ENCODE measurements at places on chromosomes 2 and 18.

DNA sequence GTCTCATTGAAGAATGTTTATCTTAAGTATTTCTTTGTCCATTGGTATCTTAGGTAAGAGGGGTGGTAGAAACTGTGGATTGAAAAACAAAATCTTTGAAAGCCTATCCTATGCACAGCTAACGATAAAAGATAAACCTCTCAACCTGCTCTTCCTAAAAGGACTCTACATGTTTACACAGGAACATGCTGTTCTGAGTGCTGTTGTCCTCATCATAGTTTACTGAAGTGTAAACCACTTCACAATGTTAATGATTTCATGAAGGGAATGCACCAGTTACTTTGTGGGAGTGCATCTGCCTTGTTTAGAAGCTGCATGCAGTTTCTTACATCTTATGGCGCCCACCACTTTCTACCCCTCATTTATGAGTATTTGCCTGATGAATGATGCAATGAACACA lies 1.2 kb downstream of the ACMSD start:
- no peak for DNase-seq

GRCh38 chr18:70808481-70809056 lies 519.7 kb downstream of the SOCS6 start:
- DNase-seq: no peak

DNA sequence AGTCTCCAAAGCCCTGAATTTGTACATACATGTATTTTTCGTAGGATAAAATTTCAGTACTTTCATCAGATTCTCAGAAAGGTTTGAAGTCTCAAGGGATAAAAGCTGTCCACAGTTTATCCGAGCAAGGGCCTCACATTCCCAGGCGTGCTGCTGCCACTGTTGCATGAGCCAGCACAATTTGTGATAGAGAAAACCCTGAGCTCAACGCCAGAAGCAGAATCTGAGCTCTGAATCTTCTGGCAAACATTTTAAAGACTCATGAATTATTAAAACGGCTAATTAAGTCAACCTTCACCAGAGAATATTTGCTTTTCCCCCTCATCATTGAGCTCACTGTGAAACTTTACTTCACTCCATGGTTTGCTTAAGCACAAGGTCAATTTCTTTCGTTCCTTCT lies 38.5 kb upstream of the STPG4 start:
- DNase-seq: no peak

GRCh38 chr2:240235149-240235803 lies 94.8 kb upstream of the OTOS start:
- no peak for DNase-seq

GRCh38 chr2:52862801-52863200 lies 904.8 kb upstream of the CHAC2 start:
- DNase-seq: no peak

GRCh38 chr2:66531567-66531966 lies 96.6 kb downstream of the MEIS1 start:
- DNase-seq: no peak

- no peak for DNase-seq
Measured at GRCh38 chr2:200765995-200766660, 45.6 kb upstream of the BZW1 start.

DNA sequence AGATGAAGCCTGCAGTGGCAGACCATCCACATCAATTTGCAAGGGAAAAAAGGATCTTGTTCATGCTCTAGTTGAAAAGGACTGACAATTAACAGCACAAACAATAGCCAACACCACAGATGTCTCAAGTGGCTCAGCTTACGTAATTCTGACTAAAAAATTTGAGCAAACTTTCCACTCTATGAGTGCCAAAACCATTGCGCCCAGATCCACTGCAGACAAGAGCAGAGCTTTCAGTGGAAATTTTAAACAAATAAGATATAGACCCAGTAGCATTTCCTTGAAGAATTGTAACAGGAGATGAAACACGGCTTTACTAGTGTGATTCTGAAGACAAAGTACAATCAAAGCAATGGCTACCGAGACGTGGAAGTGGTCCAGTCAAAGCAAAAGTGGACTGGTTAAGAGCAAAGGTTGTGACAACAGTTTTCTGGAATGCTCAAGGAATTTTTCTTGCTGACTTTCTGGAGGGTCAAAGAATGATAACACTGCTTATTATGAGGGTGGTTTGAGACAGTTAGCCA lies 12.0 kb upstream of the ZNF396 start:
- DNase-seq: no peak

GRCh38 chr2:161425728-161426454 lies 9.8 kb downstream of the TBR1 start:
- DNase-seq: no peak

- no peak for DNase-seq
Measured at GRCh38 chr2:181258720-181259119, 198.5 kb upstream of the ITGA4 start.

DNA sequence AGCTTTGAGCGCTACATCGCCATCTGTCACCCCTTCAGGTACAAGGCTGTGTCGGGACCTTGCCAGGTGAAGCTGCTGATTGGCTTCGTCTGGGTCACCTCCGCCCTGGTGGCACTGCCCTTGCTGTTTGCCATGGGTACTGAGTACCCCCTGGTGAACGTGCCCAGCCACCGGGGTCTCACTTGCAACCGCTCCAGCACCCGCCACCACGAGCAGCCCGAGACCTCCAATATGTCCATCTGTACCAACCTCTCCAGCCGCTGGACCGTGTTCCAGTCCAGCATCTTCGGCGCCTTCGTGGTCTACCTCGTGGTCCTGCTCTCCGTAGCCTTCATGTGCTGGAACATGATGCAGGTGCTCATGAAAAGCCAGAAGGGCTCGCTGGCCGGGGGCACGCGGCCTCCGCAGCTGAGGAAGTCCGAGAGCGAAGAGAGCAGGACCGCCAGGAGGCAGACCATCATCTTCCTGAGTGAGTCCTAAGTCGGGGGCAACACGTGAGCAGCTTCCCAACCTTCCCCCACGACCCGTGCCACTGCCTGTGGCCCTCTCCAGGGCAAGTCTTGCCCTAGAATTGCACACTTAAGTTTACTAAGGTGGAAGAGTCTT lies 928 bp downstream of the GPR39 start:
- no peak for DNase-seq

DNA sequence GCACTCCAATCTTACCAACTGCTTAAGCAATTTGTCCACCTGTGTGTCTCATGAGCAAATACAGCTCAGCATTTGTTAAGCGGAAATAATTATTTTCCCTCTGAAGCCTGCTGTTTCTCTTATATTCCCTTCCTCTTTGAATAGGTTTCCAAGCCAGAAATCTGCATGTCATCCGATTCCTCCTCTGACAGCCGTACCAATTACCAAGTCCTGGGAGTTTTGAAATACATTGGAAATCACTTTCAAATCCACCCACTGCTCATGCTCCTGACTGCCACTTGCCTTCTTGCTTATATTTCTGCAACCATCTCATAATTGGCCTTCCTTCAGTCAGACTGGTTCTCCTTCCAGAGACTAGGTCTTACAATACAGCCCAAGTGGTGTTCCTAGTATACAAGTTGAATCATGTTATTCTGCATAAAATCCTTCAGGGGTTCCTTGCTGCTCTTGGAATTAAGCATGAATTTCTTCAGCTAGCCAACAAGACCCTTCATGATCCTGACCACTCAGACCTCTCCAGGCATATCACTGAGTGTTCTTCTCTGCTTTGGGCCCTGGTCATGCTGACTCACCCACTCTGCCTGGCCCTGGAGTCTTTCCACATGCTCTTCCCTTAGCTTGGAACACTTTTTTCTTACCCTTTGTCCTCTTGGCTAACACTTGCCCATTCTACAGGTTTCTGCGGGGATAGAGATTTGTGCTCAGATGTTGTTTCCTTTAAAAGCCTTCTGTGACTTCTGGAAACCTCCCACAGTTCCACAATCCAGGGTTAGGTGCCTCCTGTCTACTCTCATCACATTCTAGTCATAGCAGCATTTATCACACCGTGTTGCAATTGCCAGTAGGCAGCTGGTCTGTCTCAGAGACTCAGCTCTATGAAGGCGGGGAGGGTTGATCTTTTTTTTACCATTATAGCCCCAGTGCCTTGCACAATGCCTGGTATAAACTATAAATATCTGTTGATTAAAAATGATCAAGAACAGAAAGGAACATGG lies 157.6 kb downstream of the ARL6IP6 start:
- no peak for DNase-seq
